ENCODE measurements at places on chromosomes 7 and 10.

- DNase-seq = no peak
These were observed 44.7 kb upstream of the GPR26 start for GRCh38 chr10:123621492-123621891.

- DNase-seq = no peak
These were observed 152.6 kb upstream of the KLF14 start for GRCh38 chr7:130886438-130887135.

DNA sequence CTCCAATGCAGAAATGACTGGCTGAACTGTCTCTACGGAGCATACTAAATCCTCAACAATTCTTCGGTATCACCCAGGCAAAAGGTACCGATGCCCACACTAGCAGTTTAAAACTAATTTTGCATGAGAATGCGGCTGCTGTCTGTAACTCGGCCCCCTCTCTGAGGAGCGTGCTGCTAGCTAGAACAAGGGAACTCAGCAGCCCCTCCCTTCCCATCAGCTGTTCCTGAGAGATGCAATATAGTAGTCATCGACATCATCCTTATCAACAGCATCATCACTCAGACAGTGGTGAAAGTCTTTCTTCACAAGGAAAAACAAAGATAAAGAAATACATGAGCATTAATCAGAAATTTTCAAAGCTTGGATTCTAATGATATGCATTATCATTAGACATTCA lies 189.1 kb upstream of the FRMD4A start:
- no peak for DNase-seq

DNA sequence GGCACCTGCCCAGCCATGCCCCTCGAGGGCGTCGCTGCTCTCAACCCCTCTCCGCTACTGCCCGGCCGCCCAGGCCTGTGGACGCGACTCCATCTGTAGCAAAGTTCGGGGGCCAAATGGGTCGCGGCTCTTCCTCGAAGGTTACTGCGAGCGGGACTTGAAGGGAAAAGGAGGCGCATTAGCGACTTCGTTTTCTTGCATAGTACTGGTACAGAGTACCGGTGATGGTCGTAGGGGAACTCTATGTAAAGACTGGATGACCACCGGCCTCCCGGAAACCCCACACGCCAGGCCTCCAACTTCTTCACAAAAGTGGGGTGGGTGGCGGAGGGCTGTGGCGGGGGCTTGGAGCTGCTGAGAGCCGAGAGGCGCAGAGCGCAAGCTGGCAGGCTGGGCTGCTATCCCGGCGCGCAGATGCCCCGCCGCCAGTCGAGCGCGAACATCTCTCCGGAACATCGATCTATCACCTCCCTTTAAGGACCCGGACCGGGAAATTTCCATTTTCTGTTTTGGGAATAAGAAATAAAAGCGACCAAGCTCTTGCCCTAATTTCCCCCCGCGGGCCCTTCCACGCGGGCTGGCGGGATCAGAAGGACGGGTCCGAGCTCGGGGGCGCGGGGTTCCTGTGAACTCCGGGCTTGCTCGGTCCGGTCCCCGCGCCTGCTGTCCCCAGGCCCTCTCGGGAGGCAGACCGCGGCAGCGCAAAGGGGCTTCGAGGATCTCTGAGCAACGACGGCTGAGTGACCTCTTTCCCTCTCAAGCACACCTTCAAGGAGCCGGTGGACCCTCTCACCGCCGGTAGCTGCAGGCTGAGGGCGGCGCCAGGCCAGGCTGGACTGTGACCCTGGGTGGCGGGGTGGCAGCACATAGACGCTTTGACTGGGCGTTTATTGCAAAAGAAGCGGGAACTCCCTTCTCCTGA lies 12.2 kb upstream of the FEZF1 start:
- DNase-seq = no peak

GRCh38 chr7:122198581-122198980 lies 54.5 kb upstream of the AASS start:
- DNase-seq = no peak

GRCh38 chr7:8152489-8153192 lies 109.3 kb downstream of the ICA1 start:
- DNase-seq = no peak

DNA sequence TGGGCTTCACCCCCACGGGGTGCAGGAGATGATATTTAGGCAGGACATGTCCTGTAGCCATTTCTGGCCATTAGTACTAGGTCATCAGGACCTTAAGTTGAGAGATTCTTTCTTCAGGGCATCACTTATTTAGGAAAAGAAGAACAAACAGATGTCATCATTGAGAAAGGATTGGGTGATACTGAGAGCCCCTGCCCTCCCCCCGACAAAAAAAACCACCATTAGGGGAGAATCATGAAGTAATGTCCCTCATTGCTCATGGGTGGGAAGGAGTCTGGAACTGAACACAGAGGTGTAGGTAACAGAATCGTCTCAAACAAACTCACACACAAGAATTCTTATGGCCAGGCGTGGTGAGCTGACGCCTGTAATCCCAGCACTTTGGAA lies 6.4 kb upstream of the ORAI2 start:
- no peak for DNase-seq

DNA sequence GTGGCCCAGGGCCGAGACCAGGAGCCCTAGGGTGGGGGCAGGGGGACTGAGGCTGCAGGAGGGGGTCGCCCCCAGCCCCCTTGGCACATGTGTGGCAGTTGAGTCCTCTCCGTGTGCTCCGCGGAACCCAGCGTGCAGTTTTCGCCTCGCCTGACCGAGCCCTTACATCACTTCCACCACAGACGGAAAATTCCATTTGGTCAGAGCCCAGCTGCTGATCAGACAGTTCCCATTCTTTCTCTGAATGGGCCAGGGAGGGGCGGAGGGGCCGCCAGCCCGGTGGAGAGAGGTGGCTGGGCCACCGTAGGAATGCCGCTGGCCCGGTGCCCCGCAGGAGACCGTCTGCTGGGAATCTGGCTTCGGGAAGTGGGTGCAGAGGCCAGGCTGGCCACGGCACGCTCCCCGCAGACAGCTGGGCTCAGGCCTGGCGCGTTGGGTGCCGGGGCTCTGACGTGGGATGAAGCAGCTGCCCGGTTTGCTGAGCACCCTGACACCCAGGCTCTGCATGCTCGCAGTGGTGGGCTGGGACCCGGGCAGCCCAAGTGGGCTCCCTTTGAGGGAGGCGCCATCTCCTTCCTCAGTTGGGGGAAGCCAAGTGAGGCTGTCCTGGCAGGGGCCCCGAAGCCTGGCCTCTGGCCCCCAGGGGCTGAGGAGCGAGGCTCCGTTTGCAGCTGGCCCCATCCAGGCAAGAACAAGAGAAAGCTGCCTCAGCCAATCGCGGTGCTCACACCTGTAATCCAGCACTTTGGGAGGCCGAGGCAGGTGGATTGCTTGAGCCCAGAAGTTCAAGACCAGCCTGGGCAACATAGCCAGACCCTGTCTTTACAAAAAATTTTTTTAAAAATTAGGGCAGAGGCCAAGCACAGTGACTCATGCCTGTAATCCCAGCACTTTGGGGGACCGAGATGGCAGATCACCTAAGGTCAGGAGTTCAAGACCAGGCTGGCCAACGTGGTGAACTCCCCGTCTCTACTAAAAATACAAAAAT lies 9.9 kb downstream of the TTYH3 start:
- DNase-seq = no peak

DNA sequence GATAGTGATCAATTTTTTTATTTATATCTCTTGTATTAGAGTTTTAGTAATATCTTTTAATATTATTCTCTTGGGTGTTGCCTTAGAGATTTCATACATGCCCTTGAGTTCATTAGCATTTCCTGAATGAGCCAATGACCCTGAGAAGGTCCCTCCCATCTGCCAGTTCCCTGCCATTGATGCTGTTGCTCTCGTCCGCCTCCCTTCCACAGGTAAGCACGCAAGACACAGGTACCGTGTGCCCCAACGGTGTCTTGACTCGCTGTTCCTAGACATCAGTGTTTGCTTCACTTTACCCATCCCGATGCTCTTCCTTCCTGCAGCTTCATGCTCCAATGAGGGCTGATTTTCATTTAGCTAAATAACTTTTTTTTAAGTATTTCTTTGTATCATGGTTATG lies 19.7 kb upstream of the PWWP2B start:
- no peak for DNase-seq

DNA sequence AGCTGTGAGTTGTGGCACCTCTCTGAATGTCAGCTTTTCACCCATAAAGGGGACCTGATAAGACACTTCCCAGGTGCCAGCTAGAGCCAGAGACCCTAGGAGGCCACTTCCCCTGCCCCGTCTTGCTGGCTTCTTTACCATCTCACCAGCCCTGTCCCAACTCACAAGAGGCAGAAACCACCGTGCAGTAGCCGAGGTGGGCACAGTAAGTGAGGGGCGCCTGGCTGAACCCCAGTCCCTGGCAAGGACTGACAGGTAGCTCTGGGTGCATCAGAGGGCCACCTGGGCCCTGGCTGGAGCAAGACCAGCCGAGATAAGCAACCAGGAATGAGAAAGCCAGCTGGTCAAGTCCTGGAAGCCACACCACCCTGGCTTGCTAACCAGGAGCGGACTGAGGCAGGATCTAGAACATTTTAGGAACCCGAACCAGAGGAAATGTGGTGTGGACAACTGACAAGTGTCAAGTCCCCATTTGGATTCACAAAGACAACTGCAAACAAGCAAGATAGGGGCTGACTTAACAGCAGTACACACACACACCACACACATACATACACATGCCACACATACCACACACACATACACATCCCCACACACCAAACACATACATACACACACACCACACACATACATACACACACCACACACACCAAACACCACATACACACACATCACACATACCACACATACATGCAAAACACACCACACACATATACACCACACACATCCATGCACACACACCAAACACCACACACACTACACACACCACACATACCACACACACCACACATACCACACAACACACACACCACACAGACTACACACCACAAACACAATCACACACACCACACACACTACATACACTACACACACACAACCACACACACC lies 20.8 kb downstream of the OGDHL start:
- DNase-seq = no peak

- DNase-seq = no peak
These were observed 70.2 kb downstream of the GRB10 start for GRCh38 chr7:50712252-50713122.

- no peak for DNase-seq
These were observed 232.0 kb upstream of the CELF2 start for GRCh38 chr10:10785627-10786026.

DNA sequence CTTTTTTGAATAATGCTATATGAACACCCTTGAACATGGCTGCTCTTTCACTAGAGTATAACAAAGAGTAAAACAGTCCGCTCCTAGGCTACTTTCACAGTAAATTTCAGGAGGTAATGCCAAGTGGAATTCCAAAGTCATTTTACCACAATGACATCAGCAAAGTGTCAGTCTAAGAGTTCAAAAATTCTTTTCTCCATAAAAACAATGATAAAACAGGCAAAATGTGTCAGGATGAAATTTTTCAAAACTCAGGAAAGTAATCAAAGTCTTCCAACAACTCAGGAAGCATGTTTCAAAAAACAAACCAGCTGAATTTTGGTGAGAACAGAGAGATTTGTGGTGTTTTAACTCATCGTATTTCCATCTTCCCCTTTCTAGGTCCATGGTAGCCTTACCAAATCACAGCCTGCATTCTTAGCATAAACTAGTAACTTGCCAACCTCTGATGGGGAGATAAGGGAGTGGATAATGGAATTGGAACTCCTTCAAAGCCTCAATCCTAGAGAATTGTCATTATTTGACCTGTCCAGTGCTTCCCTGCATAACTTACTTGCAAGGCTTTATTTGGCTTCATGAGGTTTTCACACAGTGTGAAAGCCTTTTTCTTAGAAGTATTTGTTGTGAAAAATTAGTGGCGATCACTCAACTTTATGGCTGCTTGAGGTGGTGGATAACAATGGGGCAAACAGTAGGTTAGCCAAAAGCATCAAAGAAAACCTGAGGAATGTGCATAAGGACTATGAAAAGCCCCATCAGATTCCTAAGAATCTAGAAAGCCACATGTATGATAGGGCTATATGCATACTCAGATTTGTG lies 302.7 kb downstream of the HDAC9 start:
- DNase-seq = no peak

DNA sequence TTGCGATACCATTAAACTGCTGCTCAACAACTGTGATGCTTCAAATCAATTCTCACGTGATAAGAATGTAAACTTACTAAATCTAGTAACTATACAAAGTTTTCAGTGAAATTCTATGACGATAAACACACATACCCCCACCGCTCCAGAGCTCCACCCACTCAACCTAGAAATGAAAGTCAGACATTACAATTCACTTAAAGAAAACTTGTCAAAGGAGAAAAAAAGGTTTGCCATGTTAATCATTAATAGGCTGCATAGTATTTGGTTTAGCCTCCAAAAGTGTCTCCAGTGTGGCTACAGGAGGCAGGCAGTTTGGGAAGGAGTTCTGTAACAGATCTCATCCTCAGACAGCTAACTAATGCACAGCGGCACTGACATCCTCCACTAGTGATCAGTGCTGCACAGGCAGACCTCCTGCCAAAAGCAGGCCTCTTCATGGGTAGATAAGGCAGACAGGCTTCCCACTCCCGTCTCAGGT lies 3.1 kb downstream of the HERPUD2 start:
- DNase-seq = no peak

DNA sequence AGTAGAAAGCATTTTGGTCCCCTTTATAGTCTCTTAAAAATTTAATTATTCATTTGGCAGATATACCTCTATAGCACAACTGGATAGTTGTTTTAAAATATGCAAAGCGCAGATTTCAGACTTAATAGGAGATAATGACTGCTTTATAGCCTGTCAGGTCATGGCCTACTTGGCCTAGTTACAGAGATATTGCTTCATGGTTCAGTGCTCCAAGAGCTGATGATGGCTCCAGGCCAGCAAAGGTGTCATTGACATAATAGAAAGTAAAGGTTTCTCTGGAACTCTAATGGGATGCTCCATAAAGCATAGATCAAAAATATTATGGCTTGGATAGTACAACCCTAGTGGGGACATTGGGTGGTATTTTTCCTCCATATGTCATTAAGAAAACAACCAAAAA lies 285.7 kb downstream of the NXPH1 start:
- DNase-seq = no peak

- peak; percentile 58 for DNase-seq
These were observed 290.8 kb downstream of the NXPH1 start for GRCh38 chr7:8724080-8724718.

GRCh38 chr10:6124666-6125065 lies 35.8 kb downstream of the RBM17 start:
- DNase-seq = no peak

GRCh38 chr10:119388849-119389345 lies 153.6 kb downstream of the RGS10 start:
- DNase-seq = no peak

- DNase-seq = peak; percentile 36
These were observed 570 bp downstream of the TBC1D12 start for GRCh38 chr10:94402843-94403379.

DNA sequence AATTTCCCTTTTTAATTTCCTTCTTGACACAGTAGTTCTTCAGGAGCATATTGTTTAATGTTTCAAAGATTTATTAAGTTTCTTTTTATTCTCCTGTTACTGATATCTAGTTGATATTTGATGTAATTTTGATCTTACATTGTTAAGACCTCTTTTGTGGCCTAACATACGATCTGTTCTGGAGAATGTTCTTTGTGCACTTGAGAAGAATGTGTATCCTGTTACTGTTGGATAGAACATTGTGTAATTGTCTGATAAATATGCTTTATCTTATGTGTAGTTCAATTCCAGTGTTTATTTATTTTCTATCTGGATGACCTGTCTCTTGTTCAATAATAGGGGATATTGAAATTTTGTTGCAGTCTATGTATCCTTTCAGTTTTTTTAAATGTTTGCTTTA lies 106.7 kb downstream of the ITGB1 start:
- no peak for DNase-seq

GRCh38 chr7:82675396-82675795 lies 231.8 kb upstream of the CACNA2D1 start:
- no peak for DNase-seq

Measured in neural crest cell (in vitro differentiated cells).